ENCODE measurements at places on chromosomes 13 and 19. TPM values are rescaled to one million over a fixed set of nuclear protein-coding genes. Genes with fewer than 3 reads are reported as not detected.
A peak's percentile ranks its signal among the peaks of the same experiment; 100 is the strongest.

DNA sequence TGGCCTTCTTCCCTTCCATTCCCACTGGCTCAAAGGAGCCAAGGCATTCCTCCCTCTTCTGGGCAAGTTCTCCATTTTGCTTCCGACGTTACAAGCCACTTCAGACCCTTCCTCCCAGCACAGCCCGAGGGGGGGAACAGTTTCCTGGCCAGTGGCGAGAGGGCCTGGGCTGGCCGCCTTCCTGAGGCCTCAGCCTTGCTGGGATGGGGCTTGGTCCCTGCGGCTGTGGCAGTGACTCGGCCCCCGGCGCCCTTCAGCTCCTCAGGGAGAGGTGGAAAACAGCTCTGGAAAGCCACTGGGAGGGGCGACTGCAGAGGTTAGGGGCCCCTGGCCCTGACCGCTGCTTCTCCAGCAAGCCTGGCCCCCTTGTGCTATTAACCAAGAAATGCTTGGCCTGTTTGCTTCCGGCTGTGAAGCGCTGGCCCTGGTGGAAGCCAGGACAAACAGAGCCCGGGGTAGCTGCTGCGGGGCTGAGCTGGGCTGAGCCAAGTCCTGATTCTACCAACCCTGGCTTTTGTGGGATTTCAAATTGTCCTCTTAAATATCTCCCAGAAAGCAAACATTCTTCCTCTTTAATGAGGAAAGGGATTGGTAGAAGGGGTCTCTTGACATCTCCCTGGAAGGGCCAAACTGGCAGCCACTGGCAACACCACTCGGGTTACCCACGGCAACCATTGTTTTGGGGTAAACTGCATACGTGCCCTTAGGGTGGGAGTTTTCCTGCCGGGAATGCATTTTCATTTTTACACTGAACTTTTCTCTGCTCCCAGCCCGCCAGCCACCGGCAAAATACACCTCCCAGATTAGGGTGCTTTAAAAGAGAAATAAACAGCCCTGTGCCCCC is 38.7 kb downstream of the C13orf46 start:
- no peak for DNase-seq

- DNase-seq = no peak
Measured at GRCh38 chr19:44573627-44574026, 39.7 kb upstream of the IGSF23 start.

Gene PCP2
- total RNA-seq = not detected

Gene HIF3A
- total RNA-seq = not detected

DNA sequence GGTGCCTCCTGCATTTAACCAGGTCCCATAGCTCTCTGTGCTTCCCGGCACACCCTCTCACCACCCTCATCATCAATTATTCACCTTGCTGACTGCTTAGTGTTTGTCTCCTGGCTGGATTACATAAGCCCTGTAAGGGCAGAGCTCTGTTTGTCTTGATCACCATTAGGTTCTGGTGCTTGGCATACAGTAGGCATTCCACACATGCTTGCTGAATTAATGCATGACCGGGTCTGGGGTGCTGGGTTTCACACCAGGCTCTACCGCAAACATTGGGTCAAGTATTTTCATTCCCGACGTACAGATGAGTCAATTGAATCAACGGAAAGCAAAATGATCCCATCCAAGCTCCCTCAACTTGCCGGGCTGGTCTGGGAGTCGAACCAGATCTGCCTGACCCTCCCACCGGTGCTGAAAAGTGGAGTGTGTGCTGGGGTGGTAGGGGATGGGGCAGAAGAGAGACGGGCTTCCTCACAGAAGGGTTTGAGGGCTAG is 28.5 kb downstream of the VAV1 start:
- peak; percentile 61 for DNase-seq

Gene ZNF91
- 28.6 TPM for total RNA-seq

Gene ZNF607
- 4.8 TPM for total RNA-seq

DNA sequence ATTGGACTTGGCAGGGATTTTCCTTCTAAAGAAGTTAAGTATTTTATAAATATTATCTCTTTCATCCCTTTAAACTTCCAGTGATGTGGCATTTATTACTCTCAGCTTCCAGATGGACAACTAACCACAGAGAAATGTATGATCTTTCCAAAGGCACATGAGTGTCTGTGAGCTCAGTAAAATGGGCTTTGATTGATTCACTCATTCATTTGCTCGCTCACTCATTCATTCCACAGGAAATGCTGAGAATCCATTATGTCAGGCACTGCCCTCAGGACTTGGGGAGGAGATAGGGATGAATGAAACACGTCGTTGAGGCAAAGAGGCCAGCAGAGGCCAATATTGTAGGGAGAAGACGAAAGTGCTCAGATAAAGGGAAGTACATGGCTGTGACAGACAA is 359.3 kb downstream of the EFNB2 start:
- DNase-seq = peak; percentile 31
